B cell (primary cell): ENCODE measurements at places on chromosomes 5 and 9.

- peaks cover 24% of the 10 kb centered on the region for H3K27me3 ChIP-seq
- no peaks in the 10 kb centered on the region for H3K4me1 ChIP-seq
- no peak overlapping the region for H3K27ac ChIP-seq
- DNase-seq = no peak
- no peak overlapping the region for H3K4me3 ChIP-seq
Observed at GRCh38 chr9:98950262-98950661, 6.6 kb downstream of the COL15A1 start.

- no peak overlapping the region for H3K27ac ChIP-seq
- no peaks in the 10 kb centered on the region for H3K4me1 ChIP-seq
- no peaks in the 10 kb centered on the region for H3K27me3 ChIP-seq
- H3K36me3 ChIP-seq = no peaks in the 10 kb centered on the region
- DNase-seq = no peak
Observed at GRCh38 chr5:150263801-150264621, 25.6 kb downstream of the CAMK2A start.

GRCh38 chr5:147555176-147555575 is 45.3 kb upstream of the DPYSL3 start:
- no peaks in the 10 kb centered on the region for H3K36me3 ChIP-seq
- H3K27ac ChIP-seq = no peak overlapping the region
- no peaks in the 10 kb centered on the region for H3K27me3 ChIP-seq
- no peaks in the 10 kb centered on the region for H3K4me1 ChIP-seq
- DNase-seq = no peak
- no peak overlapping the region for H3K4me3 ChIP-seq

- no peaks in the 10 kb centered on the region for H3K36me3 ChIP-seq
- H3K4me3 ChIP-seq = no peak overlapping the region
- no peaks in the 10 kb centered on the region for H3K4me1 ChIP-seq
- no peak for DNase-seq
- no peaks in the 10 kb centered on the region for H3K27me3 ChIP-seq
Observed at GRCh38 chr9:16426716-16427115, 443.8 kb downstream of the BNC2 start.

- DNase-seq = no peak
- H3K27me3 ChIP-seq = no peaks in the 10 kb centered on the region
- no peaks in the 10 kb centered on the region for H3K36me3 ChIP-seq
- no peaks in the 10 kb centered on the region for H3K4me1 ChIP-seq
- no peak overlapping the region for H3K4me3 ChIP-seq
- H3K27ac ChIP-seq = no peak overlapping the region
Observed at GRCh38 chr5:6461006-6461405, 12.3 kb downstream of the UBE2QL1 start.

- H3K4me1 ChIP-seq = peaks cover 22% of the 10 kb centered on the region
- H3K4me3 ChIP-seq = no peak overlapping the region
- H3K36me3 ChIP-seq = no peaks in the 10 kb centered on the region
- H3K27ac ChIP-seq = no peak overlapping the region
- H3K27me3 ChIP-seq = no peaks in the 10 kb centered on the region
Observed at GRCh38 chr5:172685091-172685490, 44.0 kb downstream of the NEURL1B start.

DNA sequence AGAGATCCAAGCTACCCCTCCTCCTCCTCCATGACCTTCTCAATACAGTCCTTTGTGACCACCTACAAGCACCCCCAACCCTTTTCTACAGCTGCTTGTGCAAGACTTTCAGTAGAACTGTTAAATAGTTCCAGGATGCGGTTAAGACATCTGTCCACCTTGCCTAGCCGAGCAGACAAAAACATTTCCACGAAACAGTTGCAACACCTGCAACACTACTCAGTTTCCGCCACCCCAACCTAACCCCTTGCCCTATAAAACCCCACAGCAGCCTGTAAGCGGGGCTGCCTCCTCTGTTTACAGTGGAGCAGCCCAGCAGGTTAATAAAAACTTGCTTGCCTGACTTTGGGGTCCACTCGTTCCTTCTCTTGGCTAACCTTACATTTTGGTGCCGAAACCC is 1803.5 kb upstream of the CDH6 start:
- H3K36me3 ChIP-seq = no peaks in the 10 kb centered on the region
- no peaks in the 10 kb centered on the region for H3K27me3 ChIP-seq
- no peak overlapping the region for H3K4me3 ChIP-seq
- H3K4me1 ChIP-seq = no peaks in the 10 kb centered on the region
- no peak for DNase-seq
- no peak overlapping the region for H3K27ac ChIP-seq

DNA sequence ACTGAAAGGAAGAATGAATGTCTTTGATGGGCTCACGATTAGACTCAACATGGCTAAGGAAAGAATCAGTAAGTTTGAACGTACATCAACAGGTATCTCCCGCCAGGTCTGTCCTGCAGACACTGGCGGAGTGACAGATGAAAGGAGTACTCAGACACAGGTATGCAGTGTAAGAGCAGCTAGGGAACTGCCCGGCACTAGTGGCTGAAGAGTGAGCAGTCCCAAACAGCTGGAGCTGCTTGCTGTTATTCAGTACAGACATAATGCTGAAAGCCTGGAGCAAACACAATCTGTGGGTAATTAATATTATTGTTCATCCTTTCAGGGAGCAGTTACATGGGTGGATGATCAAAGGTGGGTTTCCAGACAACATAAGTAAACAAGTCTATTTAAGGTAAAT is 835.5 kb downstream of the TLE4 start:
- H3K4me3 ChIP-seq = no peak overlapping the region
- H3K4me1 ChIP-seq = peaks cover 9% of the 10 kb centered on the region
- no peaks in the 10 kb centered on the region for H3K36me3 ChIP-seq
- no peaks in the 10 kb centered on the region for H3K27me3 ChIP-seq

DNA sequence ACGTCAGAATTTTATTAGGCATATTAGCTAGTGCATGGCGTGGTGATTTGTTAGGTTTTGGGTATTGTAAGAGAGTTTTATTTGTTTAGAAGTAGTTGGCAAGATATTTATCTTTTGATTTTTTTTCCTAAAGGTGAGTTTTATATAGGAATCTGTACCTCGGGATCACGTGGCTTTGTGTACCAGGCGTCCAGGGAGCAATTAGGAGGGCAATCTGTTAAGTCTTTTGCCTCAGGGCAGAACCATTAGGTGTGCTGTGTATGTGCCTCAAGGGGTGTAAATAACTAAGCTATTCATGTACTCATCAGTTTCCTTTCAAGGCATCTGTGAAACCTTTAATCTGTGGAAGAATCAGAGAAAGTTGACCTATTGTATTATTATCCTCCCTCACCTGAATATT is 39.4 kb downstream of the ZSWIM6 start:
- H3K4me3 ChIP-seq = no peak overlapping the region
- H3K27ac ChIP-seq = no peak overlapping the region
- H3K27me3 ChIP-seq = no peaks in the 10 kb centered on the region
- peaks cover 6% of the 10 kb centered on the region for H3K4me1 ChIP-seq

DNA sequence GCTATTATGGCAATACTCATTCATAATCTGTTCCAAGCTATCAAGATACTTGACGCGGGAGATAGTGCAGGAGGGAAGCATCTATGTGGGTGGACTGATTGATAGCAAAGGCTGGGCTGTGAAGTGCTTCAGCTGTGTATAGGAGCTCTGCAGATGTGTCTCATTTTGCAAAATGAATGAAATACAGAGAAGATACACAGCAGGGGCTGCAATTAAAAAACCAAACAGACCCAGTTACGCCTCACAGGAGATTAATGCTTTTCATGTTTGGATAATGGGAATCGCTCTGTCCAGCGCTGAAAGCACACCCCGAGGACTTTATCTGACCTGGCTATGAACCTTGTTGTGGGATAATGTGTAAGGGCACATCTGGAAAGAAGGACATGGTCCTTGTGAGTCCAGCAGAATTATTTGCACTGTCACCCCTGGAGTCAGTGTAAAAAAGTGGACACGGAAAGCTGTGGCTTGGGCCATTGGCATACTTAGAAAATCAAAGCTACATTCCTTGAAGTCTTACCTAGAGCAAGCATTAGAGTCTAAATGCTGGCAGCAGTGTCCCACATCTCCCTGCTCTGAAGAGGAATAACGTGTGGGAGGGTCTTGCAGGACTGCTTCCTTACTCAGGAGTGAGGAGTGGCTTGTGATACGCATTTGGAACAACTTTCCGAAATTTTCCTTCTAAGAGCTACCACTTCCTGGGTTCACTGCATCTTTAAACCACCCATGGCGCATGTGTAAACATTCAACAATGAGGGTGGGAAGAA is 2.6 kb downstream of the SH3RF2 start:
- H3K27me3 ChIP-seq = peaks cover 4% of the 10 kb centered on the region
- DNase-seq = no peak

GRCh38 chr5:151225475-151225874 is 1.6 kb upstream of the CCDC69 start:
- no peaks in the 10 kb centered on the region for H3K36me3 ChIP-seq
- DNase-seq = no peak
- H3K4me3 ChIP-seq = no peak overlapping the region
- H3K4me1 ChIP-seq = peaks cover 57% of the 10 kb centered on the region
- no peak overlapping the region for H3K27ac ChIP-seq

GRCh38 chr9:96148634-96149532 is 153.1 kb downstream of the HSD17B3 start:
- no peaks in the 10 kb centered on the region for H3K27me3 ChIP-seq
- no peaks in the 10 kb centered on the region for H3K36me3 ChIP-seq
- peaks cover 14% of the 10 kb centered on the region for H3K4me1 ChIP-seq
- DNase-seq = no peak
- H3K27ac ChIP-seq = no peak overlapping the region
- no peak overlapping the region for H3K4me3 ChIP-seq

- H3K27ac ChIP-seq = no peak overlapping the region
- H3K27me3 ChIP-seq = no peaks in the 10 kb centered on the region
- no peak overlapping the region for H3K4me3 ChIP-seq
- no peak for DNase-seq
Observed at GRCh38 chr9:6247266-6247665, 31.7 kb downstream of the IL33 start.

GRCh38 chr5:78416677-78417425 is 56.4 kb downstream of the SCAMP1 start:
- H3K27me3 ChIP-seq = no peaks in the 10 kb centered on the region
- no peak for DNase-seq

- no peak for DNase-seq
- no peaks in the 10 kb centered on the region for H3K27me3 ChIP-seq
- H3K4me1 ChIP-seq = no peaks in the 10 kb centered on the region
- no peak overlapping the region for H3K27ac ChIP-seq
- H3K4me3 ChIP-seq = no peak overlapping the region
Observed at GRCh38 chr5:54018438-54018837, 291.9 kb downstream of the ARL15 start.

DNA sequence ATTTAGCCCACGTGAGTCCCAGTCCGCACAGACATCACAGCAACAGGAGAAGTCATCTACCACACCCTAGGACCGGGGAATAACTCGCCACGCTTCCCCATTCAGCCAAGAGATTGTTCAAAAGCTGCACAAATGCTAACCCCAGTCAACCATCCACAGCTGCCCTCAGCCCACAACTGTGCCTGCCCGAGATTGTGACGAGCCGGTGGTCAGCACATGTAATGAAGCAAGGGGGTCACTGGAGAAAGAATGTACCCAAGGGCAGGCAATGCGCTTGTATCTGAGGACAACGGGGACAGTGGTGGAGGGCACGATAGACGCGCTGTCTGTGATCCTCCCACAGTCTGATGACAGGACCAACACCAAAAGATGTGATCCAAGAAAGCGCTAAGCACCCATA is 67.8 kb downstream of the COL23A1 start:
- H3K4me1 ChIP-seq = no peaks in the 10 kb centered on the region
- no peak overlapping the region for H3K27ac ChIP-seq
- no peak overlapping the region for H3K4me3 ChIP-seq
- no peaks in the 10 kb centered on the region for H3K36me3 ChIP-seq
- no peak for DNase-seq

- no peak for DNase-seq
- no peaks in the 10 kb centered on the region for H3K4me1 ChIP-seq
- H3K27ac ChIP-seq = no peak overlapping the region
- no peaks in the 10 kb centered on the region for H3K36me3 ChIP-seq
- no peaks in the 10 kb centered on the region for H3K27me3 ChIP-seq
Observed at GRCh38 chr5:150340614-150341255, 16.8 kb upstream of the TCOF1 start.

DNA sequence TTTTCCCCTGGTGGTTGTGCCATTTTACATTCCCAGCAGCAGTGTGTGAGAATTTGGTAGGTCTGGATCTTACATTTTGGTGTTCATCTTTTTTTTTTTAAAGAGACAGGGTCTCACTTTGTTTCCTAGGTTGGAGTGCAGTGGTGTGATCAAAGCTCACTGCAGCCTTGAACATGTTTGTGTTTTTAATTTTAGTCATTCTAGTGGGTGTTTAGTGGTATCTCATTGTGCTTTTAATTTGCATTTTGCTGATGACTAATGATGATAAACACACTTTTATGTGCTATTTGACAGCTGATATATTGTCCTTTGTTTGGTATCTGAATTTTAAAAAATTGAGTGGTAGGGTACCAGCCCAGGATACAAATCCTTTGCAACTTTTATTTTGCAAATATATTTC is 53.4 kb upstream of the POMT1 start:
- H3K4me1 ChIP-seq = no peaks in the 10 kb centered on the region
- DNase-seq = no peak
- no peaks in the 10 kb centered on the region for H3K27me3 ChIP-seq
- no peaks in the 10 kb centered on the region for H3K36me3 ChIP-seq
- H3K27ac ChIP-seq = no peak overlapping the region
- no peak overlapping the region for H3K4me3 ChIP-seq

GRCh38 chr9:134712926-134713325 is 71.3 kb downstream of the COL5A1 start:
- H3K4me1 ChIP-seq = no peaks in the 10 kb centered on the region
- no peaks in the 10 kb centered on the region for H3K36me3 ChIP-seq
- no peak overlapping the region for H3K27ac ChIP-seq
- no peak for DNase-seq
- H3K4me3 ChIP-seq = no peak overlapping the region

- no peaks in the 10 kb centered on the region for H3K36me3 ChIP-seq
- no peak overlapping the region for H3K4me3 ChIP-seq
- no peaks in the 10 kb centered on the region for H3K27me3 ChIP-seq
Observed at GRCh38 chr9:80596579-80596978, 1024.8 kb downstream of the TLE4 start.

- no peak overlapping the region for H3K4me3 ChIP-seq
- DNase-seq = peak; percentile 79
- no peaks in the 10 kb centered on the region for H3K27me3 ChIP-seq
- H3K27ac ChIP-seq = peak overlapping the region; percentile 44
Observed at GRCh38 chr5:100777680-100778300, 125.3 kb downstream of the ST8SIA4 start.

- no peak overlapping the region for H3K27ac ChIP-seq
- DNase-seq = no peak
- H3K4me1 ChIP-seq = no peaks in the 10 kb centered on the region
Observed at GRCh38 chr5:109196823-109197160, 213.0 kb downstream of the PJA2 start.

- peak; percentile 13 for DNase-seq
- H3K36me3 ChIP-seq = no peaks in the 10 kb centered on the region
- H3K27ac ChIP-seq = no peak overlapping the region
- no peaks in the 10 kb centered on the region for H3K4me1 ChIP-seq
Observed at GRCh38 chr9:32350682-32351081, 33.8 kb upstream of the ACO1 start.

- H3K4me1 ChIP-seq = peaks cover 3% of the 10 kb centered on the region
- H3K27me3 ChIP-seq = peaks cover 9% of the 10 kb centered on the region
- H3K27ac ChIP-seq = no peak overlapping the region
Observed at GRCh38 chr9:1002678-1003077, 26.2 kb downstream of the DMRT3 start.

GRCh38 chr5:125835293-125836172 is 587.7 kb upstream of the GRAMD2B start:
- H3K36me3 ChIP-seq = no peaks in the 10 kb centered on the region
- no peak overlapping the region for H3K4me3 ChIP-seq
- no peaks in the 10 kb centered on the region for H3K4me1 ChIP-seq
- no peak overlapping the region for H3K27ac ChIP-seq
- peak; percentile 36 for DNase-seq

GRCh38 chr9:136619742-136620440 is 42.8 kb upstream of the EGFL7 start:
- no peaks in the 10 kb centered on the region for H3K27me3 ChIP-seq
- peaks cover 65% of the 10 kb centered on the region for H3K4me1 ChIP-seq
- H3K27ac ChIP-seq = no peak overlapping the region
- peak; percentile 46 for DNase-seq
